ENCODE measurements at places on chromosomes 6 and 20. TPM values are rescaled to one million over a fixed set of nuclear protein-coding genes. Genes with fewer than 3 reads are reported as not detected.

GRCh38 chr20:856361-856775, 22.9 kb downstream of the FAM110A start:
- DNase-seq: no peak

GRCh38 chr20:19928328-19929011, 88.7 kb upstream of the NAA20 start:
- no peak for DNase-seq

DNA sequence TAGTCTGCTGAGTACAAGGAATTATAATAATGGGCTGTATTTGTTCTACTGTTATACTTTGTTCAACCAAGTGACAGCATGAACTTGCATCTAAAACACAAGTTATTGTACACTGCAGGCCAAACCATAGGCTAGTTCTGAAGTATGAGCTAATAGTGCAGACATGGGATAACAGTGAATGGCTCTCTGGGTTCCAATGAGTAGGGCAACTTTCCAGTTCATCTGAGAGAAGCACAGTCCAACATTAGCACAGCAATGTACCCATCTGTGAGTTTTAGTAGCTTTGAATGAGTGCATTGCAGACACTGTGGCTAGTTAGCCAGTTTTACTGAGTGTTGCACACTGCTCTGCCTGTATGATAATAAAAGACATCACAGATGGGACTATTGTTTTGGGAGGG, 56.5 kb upstream of the FUT9 start:
- DNase-seq: no peak

- DNase-seq: peak; percentile 28
These were observed 648.5 kb downstream of the RNF144B start for GRCh38 chr6:19035461-19036195.

GRCh38 chr6:79789896-79790295, 157.5 kb downstream of the ELOVL4 start:
- DNase-seq: no peak

- no peak for DNase-seq
These were observed 2.3 kb downstream of the POPDC3 start for GRCh38 chr6:105177556-105177955.

DNA sequence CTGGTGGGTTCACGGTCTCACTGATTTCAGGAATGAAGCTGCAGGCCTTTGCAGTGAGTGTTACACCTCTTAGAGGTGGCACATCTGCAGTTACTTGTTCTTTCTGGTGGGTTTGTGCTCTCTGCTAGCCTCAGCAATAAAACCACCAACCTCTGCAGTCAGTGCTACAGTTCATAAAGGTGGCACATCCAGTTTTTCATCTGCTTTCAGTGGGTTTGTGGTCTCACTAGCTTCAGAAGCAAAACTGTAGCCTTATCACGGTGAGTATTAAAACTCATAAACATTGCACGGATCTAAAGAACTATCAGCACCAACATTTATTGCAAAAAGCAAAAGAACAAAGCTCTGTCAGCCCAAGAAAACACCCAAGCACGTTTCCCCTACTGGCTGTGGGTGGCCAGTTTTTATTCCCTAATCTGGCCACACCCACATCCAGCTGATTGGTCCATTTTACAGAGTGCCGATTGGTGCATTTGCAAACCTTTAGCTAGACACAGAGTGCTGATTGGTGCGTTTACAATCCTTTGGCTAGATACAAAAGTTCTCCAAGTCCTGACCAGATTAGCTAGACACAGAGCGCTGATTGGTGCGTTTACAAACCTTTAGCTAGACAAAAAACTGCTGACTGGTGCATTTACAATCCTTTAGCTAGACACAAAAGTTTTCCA, 3.4 kb upstream of the TMEM14C start:
- DNase-seq: peak; percentile 83

Gene IFNGR1
- total RNA-seq: 47.8 TPM

Gene SPDEF
- total RNA-seq: 0.62 TPM

Gene CNBD2
- 19.7 TPM for total RNA-seq

Measured in testis (tissue), 5 donors.